ENCODE measurements at places on chromosomes 7 and 10. TPM values are rescaled to one million over a fixed set of nuclear protein-coding genes. Genes with fewer than 3 reads are reported as not detected.

The CDK1 gene
- total RNA-seq: 2.7 TPM

The PDK4 gene
- 723 TPM for total RNA-seq

GRCh38 chr10:73944356-73945100 lies 33.6 kb downstream of the PLAU start:
- DNase-seq: no peak

- DNase-seq: no peak
Measured at GRCh38 chr7:68073701-68074100, 1077.1 kb downstream of the TYW1 start.

The GBX1 gene
- total RNA-seq: not detected

- DNase-seq: no peak
Measured at GRCh38 chr10:127149501-127150081, 46.8 kb downstream of the INSYN2A start.

GRCh38 chr10:121624836-121625486 lies 26.7 kb upstream of the FGFR2 start:
- DNase-seq: no peak

- no peak for DNase-seq
Measured at GRCh38 chr10:124307591-124307990, 111.1 kb downstream of the OAT start.

The CPA2 gene
- 1.5 TPM for total RNA-seq

- no peak for DNase-seq
Measured at GRCh38 chr7:126119981-126120380, 1132.8 kb downstream of the GRM8 start.

The GPR158 gene
- total RNA-seq: 0.39 TPM

The EPHA1 gene
- total RNA-seq: not detected

- no peak for DNase-seq
Measured at GRCh38 chr10:78366663-78367411, 333.2 kb downstream of the RPS24 start.

The NHLRC2 gene
- total RNA-seq: 46.2 TPM

The RELN gene
- 80.4 TPM for total RNA-seq

- no peak for DNase-seq
Measured at GRCh38 chr7:134712196-134712595, 65.5 kb downstream of the BPGM start.

The ADAM8 gene
- total RNA-seq: 2.7 TPM
